CD14-positive monocyte (primary cell): ENCODE measurements at places on chromosomes 11 and 22.

- no peaks in the 10 kb centered on the region for H3K36me3 ChIP-seq
- H3K4me1 ChIP-seq, result no peaks in the 10 kb centered on the region
- no peak for DNase-seq
- no peaks in the 10 kb centered on the region for H3K27me3 ChIP-seq
- no peak overlapping the region for H3K4me3 ChIP-seq
Measured at GRCh38 chr11:32186118-32186517, 95.2 kb downstream of the RCN1 start.

- no peaks in the 10 kb centered on the region for H3K27me3 ChIP-seq
- no peak overlapping the region for H3K27ac ChIP-seq
- DNase-seq, result no peak
- H3K4me3 ChIP-seq, result no peak overlapping the region
- H3K4me1 ChIP-seq, result no peaks in the 10 kb centered on the region
Measured at GRCh38 chr11:1532014-1532586, 40.0 kb downstream of the DUSP8 start.

- no peaks in the 10 kb centered on the region for H3K36me3 ChIP-seq
- no peak for DNase-seq
- peak overlapping the region; percentile 34 for H3K27ac ChIP-seq
Measured at GRCh38 chr11:77435972-77436371, 37.9 kb downstream of the PAK1 start.

- H3K4me3 ChIP-seq, result no peak overlapping the region
- H3K4me1 ChIP-seq, result peaks cover 22% of the 10 kb centered on the region
- H3K27me3 ChIP-seq, result no peaks in the 10 kb centered on the region
- no peak for DNase-seq
- H3K36me3 ChIP-seq, result no peaks in the 10 kb centered on the region
Measured at GRCh38 chr11:57309106-57310059, 15.4 kb downstream of the TNKS1BP1 start.

DNA sequence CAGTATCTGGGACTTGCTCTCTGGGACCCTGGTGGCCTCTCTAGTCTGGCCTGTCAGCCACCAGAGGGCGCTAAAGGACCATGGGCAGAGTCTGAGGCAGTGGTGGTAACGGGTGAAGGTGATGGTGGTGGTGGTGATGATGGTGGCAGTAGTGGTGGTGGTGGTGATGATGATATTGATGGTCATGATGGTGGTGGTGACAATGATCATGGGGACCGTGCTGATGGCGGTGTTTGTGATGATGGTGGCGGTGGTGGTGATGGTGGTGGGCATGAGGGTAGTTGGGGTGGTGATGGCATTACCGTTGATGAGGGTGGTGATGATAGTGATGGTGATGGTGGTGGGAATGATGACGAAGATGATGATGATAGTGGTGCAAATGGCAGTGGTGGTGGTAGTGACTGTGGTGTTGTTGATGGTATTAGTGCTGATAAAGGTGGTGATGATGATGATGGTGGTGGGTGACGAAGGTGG is 16.0 kb downstream of the TRPM5 start:
- H3K27me3 ChIP-seq, result no peaks in the 10 kb centered on the region
- no peak overlapping the region for H3K27ac ChIP-seq
- H3K36me3 ChIP-seq, result no peaks in the 10 kb centered on the region

DNA sequence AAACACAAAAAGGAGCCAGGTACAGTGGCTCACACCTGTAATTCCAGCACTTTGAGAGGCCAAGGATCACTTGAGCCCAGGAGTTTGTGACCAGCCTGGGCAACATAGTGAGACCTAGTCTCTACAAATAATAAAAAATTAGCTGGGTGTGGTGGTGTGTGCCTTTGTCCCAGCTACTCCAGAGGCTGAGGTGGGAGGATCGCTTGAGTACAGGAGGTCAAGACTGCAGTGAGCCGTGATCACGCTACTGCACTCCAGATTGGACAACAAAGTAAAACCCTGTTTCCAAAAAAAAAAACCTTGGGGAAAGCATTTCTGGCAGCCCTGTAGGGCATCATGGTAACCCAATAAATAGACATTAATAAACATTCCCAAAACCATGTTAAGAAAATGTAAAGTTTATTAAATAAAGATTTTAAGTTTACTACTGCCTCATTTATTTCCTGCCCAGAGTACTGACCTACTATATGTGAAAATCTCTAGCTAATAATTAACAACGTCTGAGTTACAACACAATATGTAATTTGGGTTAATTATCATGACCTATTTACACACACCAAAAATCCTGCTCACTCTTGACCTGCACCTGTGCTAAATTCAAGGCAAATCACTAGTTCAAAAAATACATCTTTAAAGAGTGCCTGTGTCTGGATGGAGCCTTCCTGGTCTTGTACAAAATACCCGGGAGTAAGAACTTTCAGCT is 8.4 kb downstream of the EEF1G start:
- no peak overlapping the region for H3K4me3 ChIP-seq
- no peak overlapping the region for H3K27ac ChIP-seq
- H3K36me3 ChIP-seq, result peaks cover 71% of the 10 kb centered on the region
- H3K27me3 ChIP-seq, result no peaks in the 10 kb centered on the region

- DNase-seq, result no peak
- H3K4me1 ChIP-seq, result no peaks in the 10 kb centered on the region
Measured at GRCh38 chr11:44199298-44199697, 103.8 kb downstream of the EXT2 start.

- no peak for DNase-seq
- no peak overlapping the region for H3K27ac ChIP-seq
- H3K27me3 ChIP-seq, result no peaks in the 10 kb centered on the region
- H3K4me3 ChIP-seq, result no peak overlapping the region
- peaks cover 22% of the 10 kb centered on the region for H3K4me1 ChIP-seq
Measured at GRCh38 chr11:67438158-67438902, 848 bp upstream of the PTPRCAP start.

DNA sequence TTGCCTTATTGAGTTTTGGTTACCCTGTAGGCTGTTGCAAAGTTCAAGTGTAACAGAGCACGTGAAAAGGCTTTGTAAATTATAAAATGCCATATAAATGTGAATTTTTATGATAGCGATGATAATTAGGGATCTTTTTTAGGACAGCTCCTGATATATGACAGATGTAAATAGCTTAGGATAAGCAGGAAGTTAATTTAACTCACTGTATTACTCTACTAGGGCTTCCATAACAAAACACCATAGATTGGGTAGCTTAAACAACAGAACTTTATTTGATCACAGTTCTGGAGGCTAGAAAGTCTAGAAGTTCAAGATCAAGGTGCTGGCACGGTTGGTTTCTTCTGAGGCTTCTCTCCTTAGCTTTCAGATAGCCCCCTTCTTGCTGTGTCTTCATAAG is 17.0 kb upstream of the PDE3B start:
- H3K4me3 ChIP-seq, result no peak overlapping the region
- no peaks in the 10 kb centered on the region for H3K27me3 ChIP-seq
- H3K36me3 ChIP-seq, result no peaks in the 10 kb centered on the region
- DNase-seq, result no peak
- peaks cover 38% of the 10 kb centered on the region for H3K4me1 ChIP-seq
- H3K27ac ChIP-seq, result no peak overlapping the region

- no peaks in the 10 kb centered on the region for H3K27me3 ChIP-seq
- H3K36me3 ChIP-seq, result peaks cover 6% of the 10 kb centered on the region
- no peak overlapping the region for H3K4me3 ChIP-seq
- no peak for DNase-seq
- H3K27ac ChIP-seq, result peak overlapping the region; percentile 95
- H3K4me1 ChIP-seq, result peaks cover 99% of the 10 kb centered on the region
Measured at GRCh38 chr22:36371920-36372319, 15.8 kb downstream of the MYH9 start.

GRCh38 chr11:47399860-47400767 is 8.3 kb upstream of the SLC39A13 start:
- H3K4me1 ChIP-seq, result peaks cover 61% of the 10 kb centered on the region
- H3K4me3 ChIP-seq, result peak overlapping the region; percentile 33
- H3K27ac ChIP-seq, result peak overlapping the region; percentile 71
- no peaks in the 10 kb centered on the region for H3K27me3 ChIP-seq
